ENCODE measurements at places on chromosomes 5 and 9.

DNA sequence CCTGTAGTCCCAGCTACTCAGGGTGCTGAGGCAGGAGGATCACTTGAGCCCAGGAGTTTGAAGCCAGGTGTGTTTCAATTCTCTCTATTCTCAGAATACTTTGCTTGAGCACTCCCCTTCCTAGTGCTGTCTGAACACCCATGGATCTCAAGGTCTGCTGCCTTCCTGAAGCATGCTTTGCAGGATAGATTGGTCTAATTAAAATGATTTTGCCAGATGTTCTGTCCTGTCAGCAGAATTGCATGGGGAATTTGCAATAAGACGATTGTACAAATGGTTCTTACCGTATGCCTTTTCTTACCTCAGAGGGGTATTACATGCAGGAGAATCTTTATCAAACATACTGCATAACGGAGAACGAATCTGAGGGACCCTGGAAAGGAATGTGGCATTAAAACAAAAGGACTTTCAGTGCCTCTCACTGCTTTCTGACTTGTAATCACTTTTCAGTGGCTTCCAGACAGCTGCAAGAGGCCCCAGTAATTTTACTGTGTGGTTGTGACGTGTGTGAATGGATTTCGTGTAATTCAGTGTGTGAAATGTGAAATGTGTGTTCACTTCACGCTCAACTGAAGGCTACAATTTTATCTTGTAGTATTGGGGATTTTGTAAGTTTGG, 587.2 kb upstream of the SEMA6A start:
- DNase-seq, result no peak

GRCh38 chr5:139767960-139768359, 27.6 kb upstream of the PSD2 start:
- no peak for DNase-seq

GRCh38 chr9:119234636-119235035, 134.6 kb downstream of the BRINP1 start:
- no peak for DNase-seq

DNA sequence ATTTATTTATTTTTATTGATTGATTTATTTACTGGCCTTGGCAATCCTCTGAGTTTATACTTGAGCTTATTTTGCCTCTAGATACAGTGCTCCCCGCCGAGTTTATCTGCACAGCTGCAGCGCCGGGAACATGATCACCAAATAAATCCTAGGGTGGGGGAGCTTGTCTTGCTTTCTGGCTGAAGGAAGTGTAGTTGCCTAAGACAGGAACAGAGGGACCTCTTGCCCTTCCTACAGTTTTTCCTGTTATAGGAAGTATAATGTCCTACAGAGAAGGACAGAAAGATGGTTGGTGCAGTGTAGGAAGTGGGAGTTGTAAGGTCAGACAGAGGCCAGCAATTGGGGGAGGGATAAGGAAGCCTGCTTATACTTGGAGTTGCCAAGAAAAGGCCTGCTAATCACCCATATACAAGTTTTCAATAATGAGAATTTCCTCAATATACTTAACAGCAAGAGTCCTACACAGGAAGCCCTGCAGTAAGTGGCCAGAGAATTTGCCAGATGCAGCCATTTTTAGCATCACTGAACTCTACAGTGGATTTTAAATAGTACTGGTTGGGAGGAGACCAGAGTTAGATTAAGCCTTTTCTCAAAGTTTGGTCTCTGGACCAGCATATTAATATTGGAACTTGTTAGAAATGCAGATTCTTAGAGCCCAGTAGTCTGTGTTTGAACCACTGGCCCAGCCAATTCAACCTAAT, 7.7 kb downstream of the AOPEP start:
- DNase-seq, result no peak

DNA sequence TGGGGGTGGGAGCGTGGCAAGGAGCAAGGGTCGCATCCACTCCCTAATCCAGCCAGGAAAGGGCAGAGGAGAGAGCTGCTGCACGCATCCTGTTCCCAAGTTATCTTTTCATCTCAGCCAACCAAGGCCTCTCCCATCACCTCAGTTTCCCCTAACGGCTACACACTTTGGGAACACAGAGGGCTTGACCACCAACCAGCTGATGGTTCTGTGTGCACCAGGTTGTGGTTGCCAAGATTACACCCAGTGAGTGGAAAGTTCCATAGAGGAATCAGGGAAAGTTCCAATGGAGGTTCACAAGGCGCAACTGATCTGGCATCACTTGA, 53.9 kb downstream of the ADAM19 start:
- DNase-seq, result no peak
